Pulmonary artery endothelial cell (primary cell): ENCODE measurements at places on chromosomes 7 and 10.

DNA sequence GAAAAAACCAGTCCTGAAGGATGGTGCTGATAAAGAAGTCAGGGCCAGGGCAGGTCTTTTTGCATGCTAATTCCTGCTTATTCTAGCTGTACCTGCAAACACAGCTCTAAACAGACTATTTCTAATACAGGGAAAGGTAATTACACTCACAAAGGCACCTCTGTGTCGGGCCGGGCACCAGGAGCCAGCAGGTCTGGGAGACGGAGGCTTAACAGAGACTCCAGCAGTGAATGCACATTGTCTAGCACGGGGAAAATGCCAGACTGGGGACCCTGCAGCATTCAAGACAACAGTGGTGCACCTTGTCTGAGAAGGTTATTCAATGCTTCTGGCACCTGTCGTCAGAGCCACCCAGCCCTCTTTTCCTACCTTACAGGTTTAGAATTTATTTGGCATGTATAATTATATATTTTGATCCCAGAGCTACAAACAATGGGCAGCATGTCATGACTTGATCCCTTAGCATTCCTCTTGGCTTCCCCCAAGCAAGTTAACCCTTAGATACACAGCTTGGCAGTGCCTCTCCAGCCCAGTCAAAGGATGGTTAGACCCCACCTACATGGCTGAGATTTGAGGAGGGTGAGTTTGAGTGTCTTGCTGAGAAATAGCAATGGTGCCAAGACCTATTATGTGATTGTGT, 185.2 kb downstream of the SLC25A13 start:
- no peak for DNase-seq

DNA sequence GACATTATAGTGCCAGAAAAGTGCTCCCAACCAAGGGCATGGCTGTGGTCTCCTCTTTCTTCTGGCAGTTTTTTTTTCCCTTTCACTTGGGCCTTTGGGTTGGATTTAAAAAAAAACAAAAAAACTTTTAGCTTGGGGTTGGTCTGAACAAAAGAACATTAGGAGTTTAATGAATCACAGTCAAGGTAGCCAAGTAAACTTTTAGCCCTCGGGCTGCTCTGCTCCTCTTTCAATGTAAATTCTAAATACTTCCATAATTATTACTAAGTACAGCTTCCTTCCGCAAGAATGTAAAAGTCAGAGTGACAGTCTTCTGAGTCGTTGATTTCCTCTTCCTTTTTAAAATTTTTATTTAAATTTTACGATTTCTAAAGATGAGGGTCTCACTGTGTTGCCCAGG, 79.2 kb downstream of the NRF1 start:
- DNase-seq: no peak

- no peak for DNase-seq
Measured at GRCh38 chr7:48249166-48249565, 77.9 kb downstream of the ABCA13 start.

DNA sequence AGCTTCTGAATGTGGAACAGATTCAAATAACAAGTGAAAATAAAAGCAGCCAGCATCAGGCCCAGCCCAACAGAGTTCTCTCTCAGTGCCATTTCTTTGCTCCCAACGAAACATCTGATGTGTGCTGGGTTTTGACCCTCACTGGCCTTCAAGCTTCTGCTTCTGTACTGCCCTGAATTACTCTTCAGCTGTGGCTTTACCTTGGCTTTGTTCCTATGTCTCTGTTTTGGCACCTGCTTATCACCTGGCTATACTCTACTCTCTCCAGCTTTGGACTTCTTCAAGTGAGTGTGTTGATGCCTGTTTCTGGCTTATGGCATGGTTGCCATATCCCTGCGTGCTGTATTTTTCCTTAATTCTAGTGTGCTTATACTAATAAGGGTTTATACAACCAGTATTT, 768.3 kb downstream of the SORCS1 start:
- no peak for DNase-seq

- DNase-seq: no peak
Measured at GRCh38 chr7:46945328-46945727, 636.6 kb downstream of the TNS3 start.

DNA sequence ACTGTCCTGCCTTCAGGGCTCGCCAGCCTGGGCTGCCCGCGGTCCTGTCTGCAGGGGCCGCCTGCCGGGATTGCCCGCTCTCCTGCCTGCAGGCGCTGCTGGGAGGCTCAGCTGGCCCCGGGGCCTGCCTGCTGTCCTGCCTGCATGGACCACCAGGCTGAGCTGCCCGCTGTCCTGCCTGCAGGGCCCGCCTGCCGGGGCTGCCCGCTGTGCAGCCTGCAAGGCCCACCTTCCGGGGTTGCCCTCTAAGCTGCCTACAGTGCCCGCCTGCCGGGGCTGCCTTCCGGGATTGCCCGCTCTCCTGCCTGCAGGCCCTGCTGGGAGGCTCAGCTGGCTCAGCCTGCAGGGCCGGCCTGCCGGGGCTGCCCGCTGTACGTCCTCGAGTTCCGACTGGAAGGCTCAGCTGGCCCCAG, 164.4 kb downstream of the GLRX3 start:
- DNase-seq: no peak

DNA sequence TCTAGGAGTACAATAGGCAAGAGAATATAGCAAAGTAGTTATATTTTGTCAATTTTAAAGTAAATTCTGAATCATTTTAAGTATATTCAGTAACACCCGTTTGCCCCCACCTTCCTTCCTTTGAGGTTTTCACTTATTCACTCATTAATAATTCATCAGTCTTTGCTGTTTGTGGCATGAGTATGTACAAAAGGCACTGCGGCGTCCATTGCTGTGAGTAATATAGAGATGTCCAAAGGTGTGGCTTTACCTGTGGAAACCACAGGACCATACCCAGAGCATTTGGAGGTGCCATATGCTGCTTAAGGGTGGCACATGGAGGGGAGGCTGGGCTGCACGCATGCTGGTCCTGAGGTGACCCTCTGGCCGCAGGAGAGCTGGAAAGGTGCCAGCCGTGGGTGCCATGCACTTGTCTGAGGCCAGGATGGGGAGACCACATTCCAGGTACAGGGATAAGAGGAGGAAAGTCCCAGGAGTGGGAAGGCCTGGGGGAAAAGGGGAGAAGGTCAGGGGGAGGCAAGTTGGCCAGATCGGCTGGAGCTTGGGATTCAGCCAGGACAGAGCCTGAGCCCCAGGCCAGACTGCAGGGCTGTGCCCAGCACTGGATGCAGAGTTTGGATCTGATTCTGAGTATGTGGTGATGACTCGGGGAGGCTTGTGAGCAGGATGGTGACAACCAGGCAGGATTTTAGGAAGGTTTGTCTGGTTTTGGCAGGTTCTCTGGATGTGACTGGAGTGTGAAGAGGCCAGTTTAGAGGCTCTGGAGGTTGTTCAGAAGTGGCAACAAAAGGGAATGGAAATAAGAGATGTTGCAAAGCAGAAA, 223.4 kb downstream of the MGMT start:
- no peak for DNase-seq

DNA sequence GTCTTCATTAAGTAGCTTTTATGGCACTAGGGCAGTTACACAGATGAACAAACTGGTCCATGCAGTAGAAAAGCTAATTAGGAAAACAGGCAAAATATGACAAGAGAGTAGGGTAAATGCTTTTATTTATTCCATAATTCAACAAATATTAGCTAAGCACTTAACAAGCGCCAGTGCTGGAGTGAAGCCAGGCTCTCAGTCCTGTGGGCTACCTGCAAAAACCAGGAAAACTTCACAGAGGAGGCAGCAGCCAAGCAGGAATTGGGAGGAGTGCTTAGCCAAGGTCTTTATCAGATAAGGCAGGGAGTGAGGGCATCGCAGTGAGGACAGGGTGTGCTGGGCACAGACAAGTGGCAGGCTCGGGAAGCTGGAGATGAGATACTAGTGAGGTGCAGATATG, 4.9 kb upstream of the KAT6B start:
- DNase-seq: no peak

DNA sequence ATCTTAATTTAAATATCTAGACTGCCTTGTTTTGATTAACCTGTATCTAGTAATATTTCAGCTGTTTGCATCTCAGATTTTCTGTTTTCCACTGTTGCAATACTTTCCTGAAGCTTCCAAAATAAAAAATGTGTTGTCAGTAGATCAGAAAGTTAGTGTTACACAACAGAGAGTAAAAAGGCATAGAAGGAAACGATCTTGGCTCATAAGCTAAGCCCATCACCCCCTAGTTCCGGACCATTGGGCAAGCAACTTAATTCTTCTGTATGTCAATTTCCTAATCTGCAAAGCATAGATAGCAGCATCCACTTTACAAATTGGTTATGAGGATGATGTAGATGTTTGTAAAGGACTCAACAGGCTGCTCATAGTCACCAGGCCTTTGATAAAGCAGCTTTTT, 4.4 kb downstream of the PON3 start:
- no peak for DNase-seq

GRCh38 chr7:68922850-68923249, 675.4 kb upstream of the AUTS2 start:
- DNase-seq: no peak

DNA sequence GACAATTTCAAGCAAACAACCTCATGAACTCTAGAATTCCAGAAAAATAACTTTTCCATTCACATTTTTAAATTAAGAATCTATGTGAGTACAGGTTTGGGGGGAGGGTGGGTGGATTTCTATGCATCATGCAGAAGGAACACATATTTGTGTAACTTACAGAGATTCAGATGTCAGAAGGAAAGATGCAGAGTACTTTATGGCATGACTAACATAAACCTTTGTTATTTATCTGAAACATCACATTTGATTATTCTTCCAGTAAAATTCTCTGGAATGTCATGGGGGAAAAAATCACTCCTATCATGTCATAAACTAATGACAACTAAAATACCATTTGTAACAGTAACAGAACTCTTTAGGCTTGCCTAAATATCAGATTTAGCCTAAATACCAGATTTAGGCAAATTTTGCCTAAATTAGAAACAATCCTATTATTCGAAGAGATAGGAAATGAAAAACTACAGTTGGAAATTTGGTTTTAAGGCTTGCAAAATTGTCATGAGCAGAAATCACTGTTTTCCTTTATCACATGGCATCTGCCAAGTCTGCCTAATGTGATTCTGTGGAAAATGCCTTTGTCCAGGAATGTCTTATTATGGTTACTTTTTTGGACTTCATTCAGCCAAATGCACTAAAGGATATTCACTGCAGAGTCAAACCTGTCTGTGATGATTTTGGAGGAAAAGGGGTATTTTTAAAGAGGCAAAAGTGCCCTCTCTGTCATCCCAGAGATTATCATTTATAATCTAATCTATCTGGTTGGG, 527.7 kb upstream of the CELF2 start:
- DNase-seq: no peak

- no peak for DNase-seq
Measured at GRCh38 chr7:155071916-155072571, 1.9 kb downstream of the HTR5A start.

DNA sequence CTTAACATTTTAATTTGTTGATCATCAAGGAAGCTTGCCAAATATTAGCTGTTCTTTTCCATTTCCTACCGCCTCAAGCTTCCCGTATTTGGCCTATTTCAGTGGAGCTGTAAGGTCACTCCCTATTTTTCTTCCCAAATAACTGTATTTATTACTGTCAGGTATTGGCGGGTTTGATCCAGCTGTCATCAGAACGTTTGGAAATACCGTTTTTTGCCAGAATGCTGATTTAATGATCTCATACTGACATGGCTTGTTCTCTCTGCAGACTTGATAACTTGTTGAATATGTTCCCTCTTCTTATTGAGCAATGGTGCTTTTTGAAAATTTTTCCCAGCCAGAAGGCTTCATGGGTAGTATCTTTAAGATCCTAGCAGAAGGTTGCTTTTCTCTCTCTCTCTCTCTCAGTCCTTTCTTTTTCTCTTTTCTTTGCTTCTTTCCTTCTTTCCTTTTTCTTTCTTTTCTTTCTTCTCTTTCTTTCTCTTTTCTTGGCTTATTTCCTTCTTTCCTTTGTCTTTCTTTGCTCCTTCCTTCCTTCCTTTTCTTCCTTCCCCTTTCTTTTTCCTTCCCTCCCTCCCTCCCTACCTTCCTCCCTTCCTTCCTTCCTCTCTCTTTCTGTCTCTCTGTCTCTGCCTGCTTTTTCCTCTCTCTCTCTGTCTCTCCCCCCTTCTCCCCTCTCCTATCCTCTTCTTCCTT, 42.1 kb downstream of the CUX1 start:
- no peak for DNase-seq

GRCh38 chr7:132134814-132135445, 441.3 kb downstream of the PLXNA4 start:
- no peak for DNase-seq

- DNase-seq: no peak
Measured at GRCh38 chr7:155265961-155266360, 31.7 kb upstream of the INSIG1 start.

- DNase-seq: no peak
Measured at GRCh38 chr10:22900841-22901601, 26.8 kb upstream of the ARMC3 start.

DNA sequence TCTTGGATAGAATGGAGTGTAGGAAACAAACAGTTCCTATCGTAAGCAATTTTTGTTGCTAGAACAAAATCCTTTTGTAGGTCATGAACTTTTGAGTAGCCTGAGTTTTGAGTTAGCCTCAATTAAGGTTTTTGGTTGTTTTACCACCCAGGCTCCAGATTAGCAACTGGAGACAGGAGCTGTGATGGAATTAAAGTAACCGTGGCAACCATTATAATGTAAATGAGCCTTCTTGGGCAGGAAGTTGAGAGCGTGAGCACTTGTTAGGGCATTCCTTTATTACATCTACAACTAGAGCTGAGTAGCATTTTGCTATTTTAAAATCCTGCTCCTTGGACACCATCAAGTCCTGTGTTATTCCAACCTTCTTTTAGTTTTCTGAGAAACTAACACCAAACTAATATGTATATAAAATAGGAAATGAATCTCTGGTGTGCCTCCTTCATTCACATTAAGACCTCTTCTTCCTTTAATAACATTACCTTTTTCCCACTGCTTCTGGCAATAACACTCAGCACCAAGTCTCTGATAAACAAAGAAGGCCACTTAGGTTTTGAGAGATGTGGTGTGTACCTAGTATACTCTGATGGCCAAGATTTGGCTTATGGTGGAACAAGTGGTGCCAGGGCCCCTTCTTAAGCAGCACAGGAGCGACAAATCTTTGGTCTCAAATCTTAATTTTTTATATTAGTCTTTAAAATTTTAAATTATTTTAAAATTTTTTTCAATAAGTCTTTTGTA, 34.0 kb downstream of the AHCYL2 start:
- DNase-seq: no peak

DNA sequence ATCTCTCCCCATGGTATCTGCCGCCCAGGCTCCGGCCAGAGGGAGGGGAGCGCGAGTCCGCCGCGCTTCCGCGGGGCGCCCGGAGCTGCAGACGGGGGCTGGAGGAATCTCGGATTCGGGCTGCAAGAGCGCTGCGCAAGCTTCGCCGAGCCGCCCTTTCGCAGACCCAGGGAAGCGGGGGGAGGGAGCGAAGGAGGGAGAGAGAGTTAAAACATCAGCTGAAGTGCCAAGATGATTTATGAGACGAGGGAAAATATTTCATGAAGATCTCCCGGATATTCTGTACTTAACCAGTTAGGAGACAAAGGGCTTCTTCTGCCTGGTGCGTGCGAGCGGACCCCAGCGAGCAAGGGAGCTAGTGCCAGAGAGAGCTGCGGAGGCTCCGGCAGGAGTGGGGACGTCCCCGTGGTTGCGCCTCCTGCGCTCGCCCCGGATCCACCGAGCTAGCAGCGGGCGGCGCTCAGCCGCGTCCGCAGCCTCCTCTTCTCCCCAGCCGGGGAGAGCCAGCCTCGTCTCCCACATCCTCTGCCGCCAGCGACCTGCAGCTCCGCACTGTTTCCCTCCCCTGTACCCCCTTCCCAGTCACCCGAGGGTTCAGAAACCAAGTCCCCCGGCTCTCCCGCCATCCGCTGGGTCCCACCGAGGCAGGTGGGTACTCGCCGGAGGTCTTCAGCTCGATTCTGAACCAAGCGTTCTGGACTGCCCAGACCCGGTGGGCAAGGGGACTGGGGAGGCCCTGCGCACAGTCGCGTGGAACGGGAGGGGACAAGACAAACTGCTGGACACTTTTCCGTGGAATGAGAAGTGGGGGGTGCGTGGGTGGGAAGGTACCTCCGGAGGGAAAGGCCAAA, 1.0 kb upstream of the PAX2 start:
- no peak for DNase-seq
